Amniotic stem cell (primary cell): ENCODE measurements at places on chromosomes 11 and 22.

GRCh38 chr22:48647051-48647450, 1180.6 kb downstream of the BRD1 start:
- DNase-seq, result no peak

- peak; percentile 86 for DNase-seq
These were observed 3.9 kb upstream of the CRY2 start for GRCh38 chr11:45843158-45843924.

GRCh38 chr22:39686178-39686620, 115.6 kb downstream of the CACNA1I start:
- no peak for DNase-seq

DNA sequence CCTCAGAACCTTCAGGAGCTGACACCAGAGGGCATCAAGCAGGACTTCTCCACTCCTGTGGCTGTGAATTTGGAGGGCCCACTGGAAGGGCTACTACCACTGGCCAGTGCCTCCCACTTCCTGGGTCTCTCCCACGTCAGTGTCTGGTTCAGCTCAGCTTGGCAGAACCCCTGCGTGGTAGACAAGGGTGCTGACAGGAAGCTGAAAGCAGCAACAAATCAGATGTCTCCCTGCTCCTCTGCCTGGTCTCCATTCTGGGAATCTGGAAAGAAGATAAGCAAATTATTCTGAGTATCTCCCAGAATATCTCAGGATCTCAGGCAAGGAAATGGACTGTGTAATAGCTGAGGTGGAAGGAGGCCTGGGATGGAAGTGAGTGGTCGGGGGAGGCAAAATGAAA, 61.5 kb downstream of the TMPRSS5 start:
- no peak for DNase-seq

DNA sequence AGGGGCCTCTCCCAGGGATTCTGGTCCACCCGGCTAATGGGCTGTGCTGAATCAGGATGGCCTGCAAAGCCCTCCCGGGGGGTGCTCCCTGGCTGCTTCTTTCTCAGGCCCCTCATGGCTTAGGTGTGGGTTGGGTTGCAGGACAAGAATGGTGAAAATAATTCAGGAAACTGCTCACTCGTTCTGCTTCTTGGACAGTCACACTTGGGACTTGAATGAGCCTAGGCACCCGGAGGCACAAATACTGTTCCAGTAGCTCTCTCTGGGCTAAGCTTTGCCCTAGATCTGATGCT, 83.2 kb downstream of the TRIM29 start:
- DNase-seq, result no peak

- DNase-seq, result no peak
These were observed 3.4 kb downstream of the TMEM126A start for GRCh38 chr11:85651118-85651517.

DNA sequence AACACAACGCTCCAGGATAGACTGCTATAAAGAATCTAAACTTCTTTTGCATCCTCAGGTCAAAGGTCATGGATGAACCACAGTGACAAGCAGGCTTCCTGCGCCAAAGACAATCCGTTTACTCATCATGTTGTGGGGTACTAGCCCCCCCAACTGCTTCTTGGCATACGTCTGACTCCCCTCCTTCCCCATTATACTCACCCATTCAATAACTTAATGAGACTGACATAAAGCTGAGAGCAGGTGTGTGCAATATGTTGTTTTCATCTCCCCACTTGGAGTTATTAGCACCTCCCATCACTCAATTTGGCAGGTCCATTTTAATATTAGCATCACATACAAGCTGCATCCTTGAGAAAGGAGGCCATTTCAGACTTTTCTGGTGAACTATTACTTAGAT, 157.1 kb downstream of the CADM1 start:
- no peak for DNase-seq

- no peak for DNase-seq
These were observed 435.3 kb downstream of the SOX6 start for GRCh38 chr11:15920856-15921629.

DNA sequence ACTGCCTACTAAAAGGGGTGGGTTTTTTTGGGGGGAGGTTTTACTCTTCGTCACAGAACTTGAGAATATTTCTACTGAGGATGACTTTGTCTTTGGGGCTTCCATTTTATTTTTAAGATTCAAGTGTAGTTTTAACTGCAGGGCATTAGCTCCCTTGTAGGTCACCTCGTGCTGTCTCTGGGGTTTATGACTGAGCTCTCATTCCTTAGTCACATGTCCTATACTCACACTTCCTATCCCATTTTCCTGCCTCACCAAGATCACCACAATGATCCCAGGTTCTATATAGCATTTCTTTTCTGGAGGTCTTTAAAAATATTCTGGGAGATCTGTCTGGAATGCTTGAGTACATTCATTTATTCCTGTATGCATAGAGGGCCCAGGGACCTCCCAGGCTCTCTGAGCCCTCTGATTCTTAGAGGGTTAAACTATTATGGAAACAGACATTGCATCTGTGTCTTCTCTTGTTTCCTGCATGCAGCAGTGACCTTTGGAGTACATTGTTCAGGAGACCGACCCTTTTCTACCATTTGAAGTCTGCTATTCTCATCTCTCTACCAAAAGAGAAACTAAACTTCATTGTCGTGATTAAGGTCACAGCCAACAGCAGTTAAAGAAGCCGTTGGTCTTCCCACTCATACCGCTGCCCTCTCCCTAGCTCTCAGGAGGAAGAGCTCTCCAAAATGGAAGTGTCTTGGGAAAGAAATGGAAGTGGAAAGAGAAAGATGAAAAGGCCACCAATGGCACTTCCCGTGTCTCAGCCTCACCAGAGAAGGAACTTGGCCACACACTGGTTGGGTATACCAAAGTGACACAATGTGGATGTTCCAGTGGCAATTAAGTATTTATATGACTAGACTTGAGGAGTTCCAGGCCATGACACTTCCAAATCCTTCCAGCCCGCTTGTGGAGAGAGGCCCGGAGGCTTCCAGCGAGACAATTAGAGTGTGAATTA, 77.5 kb downstream of the ZBTB16 start:
- no peak for DNase-seq

- no peak for DNase-seq
These were observed 187.1 kb downstream of the ARHGAP42 start for GRCh38 chr11:100874203-100874602.

GRCh38 chr22:22593964-22594656, 35.0 kb upstream of the PRAME start:
- no peak for DNase-seq

DNA sequence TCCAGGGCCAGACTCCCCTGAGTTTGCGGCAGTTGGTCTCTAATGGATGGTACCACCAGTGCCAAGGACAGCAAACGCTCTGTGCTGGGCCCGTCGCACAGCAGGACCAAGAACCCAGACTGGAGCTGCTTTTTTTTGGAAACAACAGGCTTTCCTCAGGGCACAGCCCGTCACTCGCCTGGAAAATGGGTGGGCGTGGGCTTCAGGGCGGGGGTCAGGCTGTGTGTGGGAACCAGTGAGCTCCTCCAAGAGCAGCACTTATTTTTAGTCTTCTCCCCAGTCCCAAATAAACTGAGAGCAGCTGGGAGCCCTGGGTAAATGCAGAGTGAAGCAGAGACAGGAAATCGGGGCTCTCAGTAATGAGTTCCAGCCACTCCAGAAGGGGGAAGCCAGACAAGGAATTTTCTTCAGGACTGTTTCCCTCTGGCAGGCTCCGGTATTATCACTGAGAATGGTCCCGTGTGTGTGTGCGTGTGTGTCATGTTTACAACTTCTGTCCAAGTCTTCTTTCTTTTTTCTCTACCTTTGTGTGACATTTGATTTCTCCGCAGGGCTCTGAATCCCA, 63.0 kb downstream of the PPFIBP2 start:
- no peak for DNase-seq

DNA sequence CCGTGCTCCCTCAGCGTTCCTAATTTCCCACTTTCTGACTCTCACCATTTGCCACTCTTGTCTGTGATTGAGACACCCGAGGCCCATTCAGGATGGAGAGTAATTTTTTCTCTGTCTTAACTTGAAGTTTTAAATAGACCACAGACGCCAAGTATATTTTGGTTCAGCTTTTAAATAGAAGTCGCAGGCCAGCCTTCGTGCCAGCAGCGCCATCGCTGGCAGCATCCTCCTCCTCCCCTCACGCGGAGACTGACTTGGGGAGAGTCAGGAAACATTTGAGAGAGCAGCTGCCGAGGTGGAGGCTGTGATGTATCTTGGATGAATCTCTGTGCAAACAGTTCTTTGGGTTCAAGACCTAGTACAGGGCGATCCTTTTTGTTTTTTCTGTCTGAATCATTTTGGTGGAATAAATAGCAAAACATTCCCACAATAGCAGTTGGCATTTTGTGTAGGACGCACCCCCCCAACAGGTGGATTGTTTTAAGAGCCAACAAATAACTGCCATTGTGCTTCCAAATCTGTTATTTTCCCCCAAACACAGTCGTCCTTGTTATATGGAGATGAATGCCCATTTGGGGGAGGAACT, 889 bp upstream of the DMC1 start:
- no peak for DNase-seq

DNA sequence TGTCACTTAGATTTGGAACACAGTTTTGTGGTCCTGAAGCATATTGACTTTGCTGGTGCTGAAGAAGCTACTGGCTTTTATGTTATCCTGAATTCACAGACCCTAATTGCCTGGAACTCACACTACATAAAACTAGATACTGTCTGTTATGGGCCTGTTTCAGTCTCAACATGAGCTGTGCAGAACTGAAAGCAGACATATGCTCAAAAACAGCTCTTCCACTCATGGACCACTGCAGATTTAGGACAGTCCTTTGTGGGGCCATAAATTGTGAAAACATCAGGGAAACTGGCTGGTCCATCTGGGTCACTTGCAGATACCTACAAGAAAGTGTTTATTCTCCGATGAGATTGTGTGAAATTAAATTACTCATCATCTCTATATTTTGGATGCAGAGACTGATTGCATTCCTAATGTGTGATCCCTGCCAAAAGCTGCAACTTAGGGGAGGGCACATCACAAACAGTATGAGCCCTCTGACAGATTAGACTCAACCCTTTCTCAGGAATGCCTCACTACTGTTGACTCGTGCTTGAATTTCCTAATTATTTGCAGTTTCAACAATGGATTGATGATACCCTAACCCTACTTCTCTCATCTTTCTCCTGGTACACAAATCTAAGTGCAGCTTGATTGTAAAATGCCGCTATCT, 10.2 kb upstream of the CLNS1A start:
- no peak for DNase-seq

DNA sequence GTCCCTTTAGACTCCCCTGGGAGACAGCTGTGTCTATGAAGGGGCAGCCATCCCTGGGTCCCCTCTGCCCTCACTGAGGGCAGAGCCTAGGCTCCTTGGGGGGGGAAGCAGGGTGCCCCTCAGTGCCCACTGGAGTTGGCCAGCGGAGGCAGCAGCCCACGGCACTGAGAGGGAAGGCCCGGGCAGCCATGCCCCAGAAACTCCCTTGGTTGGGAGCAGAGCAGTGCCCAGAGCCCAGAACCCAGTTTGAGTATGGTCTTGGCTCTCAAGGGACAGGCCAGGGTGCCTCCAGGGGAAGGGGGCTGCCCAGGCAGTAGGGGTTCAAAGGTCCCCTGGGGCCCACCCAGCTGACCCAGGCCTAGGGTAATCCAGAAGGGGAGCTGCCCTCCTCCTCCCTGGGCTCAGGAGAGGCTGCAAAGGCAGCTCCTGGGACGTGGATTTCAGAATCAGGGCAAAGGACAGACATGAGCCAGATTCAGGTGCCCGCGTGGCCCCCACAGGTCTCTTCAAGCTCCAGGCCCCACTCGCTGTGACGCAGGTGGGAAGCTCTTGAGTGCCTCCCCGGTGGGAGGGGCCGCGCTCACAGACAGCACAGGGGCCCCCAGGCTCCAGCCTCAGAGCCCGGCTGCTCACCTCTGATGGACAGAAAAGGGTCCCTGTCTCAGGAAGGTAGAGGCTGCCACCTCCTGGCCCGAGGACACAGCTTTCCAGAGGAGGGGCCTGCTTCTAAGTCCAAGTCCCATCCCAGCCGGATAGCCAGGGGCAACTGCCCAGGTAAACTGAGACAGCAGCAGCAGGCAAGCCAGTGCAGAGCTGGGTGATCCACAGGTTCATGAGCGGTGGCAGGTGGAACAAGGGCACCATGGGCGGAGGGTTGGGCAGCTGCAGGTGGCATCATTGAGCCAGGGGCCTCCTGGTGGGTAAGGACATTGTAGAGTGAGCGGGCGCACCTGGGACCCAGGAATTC, 2.6 kb downstream of the C11orf21 start:
- DNase-seq, result no peak

GRCh38 chr11:4060182-4060923, 34.2 kb upstream of the RRM1 start:
- DNase-seq, result no peak

DNA sequence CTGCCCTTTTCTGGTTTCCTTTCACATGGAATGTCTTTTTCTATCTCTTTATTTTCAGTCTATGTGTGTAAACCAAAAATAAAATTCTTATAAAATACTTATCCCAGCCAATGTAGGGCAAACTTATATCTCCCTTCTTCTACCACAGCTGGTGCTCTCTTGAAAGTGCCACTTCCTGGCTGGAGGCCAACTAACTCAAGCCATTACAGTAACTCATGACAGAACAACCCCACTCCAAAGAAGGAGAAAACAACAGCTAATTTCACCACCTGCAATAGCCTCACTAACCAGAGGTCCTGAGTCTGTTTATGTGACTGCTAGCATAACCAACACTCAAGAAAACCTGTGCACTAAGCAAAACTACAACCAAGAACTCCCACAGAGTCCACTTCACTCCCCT, 74.9 kb upstream of the DBX1 start:
- no peak for DNase-seq

DNA sequence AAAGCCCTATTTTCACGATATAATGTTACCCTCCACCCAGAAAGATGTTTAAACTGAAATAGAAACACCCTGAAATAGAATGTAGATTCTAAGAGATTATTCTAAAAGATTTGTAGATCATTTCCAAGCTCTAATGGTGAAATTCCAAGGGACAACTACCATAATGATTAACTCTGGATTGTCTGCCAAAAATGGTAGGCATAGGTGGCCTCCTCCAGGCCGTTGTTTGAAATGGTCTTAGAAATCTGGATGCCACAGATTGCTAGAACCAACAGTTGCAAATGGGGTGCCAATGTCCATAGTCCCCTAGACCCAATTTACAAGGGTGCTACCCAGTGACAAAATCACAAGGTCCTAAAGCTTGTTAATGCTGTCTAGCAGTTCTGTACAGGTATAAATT, 6.7 kb upstream of the SLC6A5 start:
- DNase-seq, result no peak

- no peak for DNase-seq
These were observed 414.8 kb downstream of the BUD13 start for GRCh38 chr11:116357784-116358544.
